ENCODE measurements at places on chromosomes 5 and 9.

- no peak for DNase-seq
Measured at GRCh38 chr5:168822745-168823281, 243.6 kb upstream of the PANK3 start.

GRCh38 chr5:177090813-177091212 lies 4.1 kb downstream of the FGFR4 start:
- DNase-seq: no peak

DNA sequence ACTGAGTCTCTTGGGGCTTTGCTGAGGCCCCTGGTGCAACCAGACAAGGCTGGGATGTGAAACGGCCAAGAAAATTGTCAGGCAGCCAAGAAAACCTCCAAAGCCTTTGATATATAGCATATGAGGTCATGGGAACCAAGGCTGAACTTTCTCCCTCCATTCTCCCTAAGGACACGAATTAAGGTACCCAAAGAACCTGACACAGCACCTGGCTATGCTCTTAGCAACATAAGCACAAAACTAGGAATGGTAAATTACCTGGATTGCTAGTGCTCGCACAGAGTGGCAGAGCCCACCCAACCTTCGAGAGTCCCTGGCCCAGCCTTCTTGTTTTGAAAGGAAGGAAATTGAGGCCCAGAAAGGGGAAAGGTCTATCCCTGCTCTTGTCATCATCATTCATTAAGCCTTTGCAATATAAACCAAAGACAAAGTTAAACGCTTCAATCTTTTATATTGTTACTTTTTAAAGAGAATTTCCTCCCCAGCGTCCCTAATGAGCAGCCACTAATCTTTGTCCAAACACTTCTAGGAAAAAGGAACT lies 220.0 kb upstream of the NR4A3 start:
- DNase-seq: no peak

DNA sequence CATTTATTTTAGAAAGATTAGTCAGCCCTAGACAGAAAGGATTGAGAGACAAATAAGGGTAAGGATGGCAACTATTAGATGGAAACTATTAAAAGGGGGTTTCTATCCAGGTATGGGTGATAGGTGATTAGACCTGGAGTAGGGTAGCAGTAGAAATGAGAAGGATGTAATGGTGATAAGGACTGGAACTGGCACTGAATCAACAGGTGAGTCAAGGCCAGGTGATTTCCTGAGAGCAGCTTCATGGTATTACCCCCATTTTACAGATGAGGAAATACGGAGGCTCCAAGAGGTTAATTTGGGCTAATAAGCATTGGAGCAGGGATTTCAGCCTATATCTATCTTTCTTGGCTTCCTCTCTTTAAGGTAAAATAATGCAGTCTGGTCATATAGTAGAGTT lies 55.7 kb downstream of the CAST start:
- no peak for DNase-seq
